Esophagus squamous epithelium (tissue), 5 donors: ENCODE measurements at places on chromosomes 5 and 9.

GRCh38 chr5:157247267-157247666 is 18.7 kb upstream of the CYFIP2 start:
- H3K36me3 ChIP-seq: no peaks in the 10 kb centered on the region
- no peak overlapping the region for H3K4me3 ChIP-seq
- no peak for DNase-seq
- H3K27me3 ChIP-seq: no peaks in the 10 kb centered on the region

DNA sequence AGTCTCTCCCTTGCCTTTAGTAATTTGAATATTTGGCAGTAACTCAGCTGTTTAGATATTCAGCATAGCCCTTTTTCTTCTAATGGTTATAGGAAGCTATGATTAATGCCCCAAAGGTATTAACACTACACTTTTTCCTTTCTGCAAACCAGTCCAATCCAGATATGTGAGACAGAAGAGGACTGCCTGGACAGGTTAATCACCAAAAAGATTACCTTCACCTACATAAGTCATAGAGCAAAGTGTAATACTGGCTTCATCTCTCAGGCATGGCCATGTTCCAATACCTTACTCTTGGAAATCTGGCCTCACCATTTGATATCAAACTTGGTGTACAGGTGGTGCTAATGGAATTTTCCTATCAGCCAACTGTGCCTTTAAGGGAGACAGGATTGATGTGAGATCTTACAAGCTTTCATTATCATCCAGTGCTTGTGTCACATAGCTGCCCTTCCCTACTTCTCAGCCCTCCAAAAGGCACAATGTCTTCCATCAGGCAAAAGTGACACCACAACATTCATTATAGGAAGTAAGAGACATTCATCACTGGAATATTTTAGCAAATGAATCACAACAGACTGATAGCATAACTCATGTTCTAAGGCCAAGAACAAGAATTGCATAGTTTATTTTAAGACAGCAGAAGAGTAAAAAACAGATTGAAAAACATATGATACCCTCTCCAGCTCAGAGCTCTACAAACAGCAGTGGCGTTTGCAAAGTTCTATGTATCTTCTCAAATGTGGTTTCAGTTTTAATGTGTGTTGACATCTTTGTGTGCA is 91.2 kb upstream of the PAM start:
- peaks cover 55% of the 10 kb centered on the region for H3K4me1 ChIP-seq
- H3K27me3 ChIP-seq: no peaks in the 10 kb centered on the region
- no peaks in the 10 kb centered on the region for H3K36me3 ChIP-seq

GRCh38 chr9:76400534-76401096 is 6.4 kb upstream of the RFK start:
- no peaks in the 10 kb centered on the region for H3K27me3 ChIP-seq
- H3K4me3 ChIP-seq: no peak overlapping the region
- no peak overlapping the region for H3K27ac ChIP-seq

DNA sequence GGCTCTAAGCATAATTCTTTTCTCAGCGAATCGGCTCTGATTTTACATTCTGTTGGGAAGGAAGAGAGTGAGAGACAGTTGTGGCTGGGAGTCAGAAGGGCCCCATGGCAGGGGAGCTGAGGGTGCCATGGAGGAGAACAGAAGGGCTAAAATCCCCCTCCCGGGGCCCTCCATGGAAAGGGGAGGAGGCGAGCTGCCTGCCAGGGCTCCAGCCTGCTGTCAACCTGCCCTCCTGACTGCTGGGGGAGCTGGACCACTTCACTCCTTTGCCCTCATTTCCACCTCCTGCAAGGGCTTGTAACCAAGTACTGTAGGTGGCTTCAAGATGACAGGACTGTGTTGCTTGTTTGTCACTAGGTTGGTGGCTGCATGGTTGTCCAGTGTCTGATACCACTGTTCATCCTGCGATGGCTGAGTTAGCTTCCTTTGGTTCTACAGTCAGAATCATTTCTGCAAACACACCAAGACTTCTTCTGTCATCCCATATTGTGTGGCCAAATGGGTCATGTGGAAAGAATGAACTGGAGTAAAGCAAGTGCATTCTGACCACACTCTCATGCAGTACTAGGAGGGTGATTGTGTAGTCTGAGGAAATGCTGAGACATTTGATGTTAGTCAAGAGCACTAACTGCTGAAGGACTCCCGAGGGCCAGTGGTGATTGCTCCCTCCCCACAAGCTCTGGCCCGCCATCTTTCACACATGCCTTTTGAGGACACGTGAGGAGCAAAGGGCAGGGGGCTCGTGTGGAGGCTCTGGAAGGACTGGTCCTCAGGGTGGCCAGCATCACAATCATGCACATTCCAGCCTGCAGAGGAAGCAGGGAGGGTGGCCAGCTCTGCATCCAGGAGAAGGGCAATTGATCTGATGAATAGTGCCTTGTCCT is 307.2 kb downstream of the GADD45G start:
- no peaks in the 10 kb centered on the region for H3K27me3 ChIP-seq
- H3K4me3 ChIP-seq: no peak overlapping the region
- no peak for DNase-seq
- no peaks in the 10 kb centered on the region for H3K36me3 ChIP-seq

GRCh38 chr5:159430361-159431012 is 100.2 kb upstream of the IL12B start:
- H3K36me3 ChIP-seq: no peaks in the 10 kb centered on the region
- no peak overlapping the region for H3K4me3 ChIP-seq
- no peaks in the 10 kb centered on the region for H3K4me1 ChIP-seq
- no peak for DNase-seq
- H3K27ac ChIP-seq: no peak overlapping the region
- no peaks in the 10 kb centered on the region for H3K27me3 ChIP-seq

DNA sequence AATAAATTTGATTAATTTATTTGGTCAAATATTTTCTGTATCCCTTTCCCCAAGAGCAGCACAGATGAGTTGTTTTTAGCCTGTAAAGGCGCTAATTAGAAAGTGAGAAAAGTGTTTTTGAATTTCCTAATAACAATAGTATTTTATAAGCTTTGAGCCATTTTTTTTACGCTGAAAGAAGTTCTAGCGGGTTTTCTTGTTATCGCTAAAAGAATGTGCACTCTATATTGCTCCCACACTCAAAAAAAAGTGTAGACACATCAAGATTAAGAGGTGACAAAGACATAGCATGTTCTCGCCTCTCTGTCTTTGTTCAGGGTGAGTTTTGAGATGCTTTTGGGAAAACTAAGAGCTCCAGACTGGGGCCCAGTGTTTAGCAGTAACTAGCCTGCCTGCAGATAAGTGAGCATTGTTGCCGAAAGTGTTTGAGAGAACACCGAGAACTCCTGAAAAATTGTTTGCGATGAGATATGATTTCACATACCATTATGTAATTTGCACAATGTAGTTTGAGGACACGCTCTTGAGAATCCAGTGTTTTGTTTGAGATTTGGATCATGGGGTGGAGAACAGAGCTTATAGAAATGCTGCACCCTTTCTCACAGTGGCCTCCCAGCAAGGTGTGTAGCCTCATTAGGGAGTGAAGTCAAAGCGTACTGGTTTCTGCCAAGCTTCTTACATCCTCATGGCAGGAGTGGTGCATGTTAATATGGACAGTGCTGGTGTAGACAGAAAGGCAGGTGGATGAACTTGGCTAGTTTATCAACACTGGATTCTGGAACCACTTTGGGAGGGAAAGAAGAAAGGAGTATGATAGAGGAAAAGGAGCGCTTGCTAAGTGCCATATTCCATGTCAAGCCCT is 1.5 kb downstream of the F2R start:
- no peaks in the 10 kb centered on the region for H3K27me3 ChIP-seq
- no peak for DNase-seq
- peak overlapping the region; percentile 48 for H3K4me3 ChIP-seq
- H3K27ac ChIP-seq: no peak overlapping the region
- H3K4me1 ChIP-seq: peaks cover 10% of the 10 kb centered on the region

GRCh38 chr5:149174847-149175234 is 33.5 kb downstream of the ABLIM3 start:
- H3K27ac ChIP-seq: peak overlapping the region; percentile 33
- no peak for DNase-seq
- H3K4me3 ChIP-seq: no peak overlapping the region
- H3K27me3 ChIP-seq: no peaks in the 10 kb centered on the region
- peaks cover 27% of the 10 kb centered on the region for H3K4me1 ChIP-seq

- H3K27ac ChIP-seq: no peak overlapping the region
- no peaks in the 10 kb centered on the region for H3K36me3 ChIP-seq
- H3K27me3 ChIP-seq: no peaks in the 10 kb centered on the region
- no peak for DNase-seq
Measured at GRCh38 chr9:100589582-100589981, 11.7 kb downstream of the CAVIN4 start.

DNA sequence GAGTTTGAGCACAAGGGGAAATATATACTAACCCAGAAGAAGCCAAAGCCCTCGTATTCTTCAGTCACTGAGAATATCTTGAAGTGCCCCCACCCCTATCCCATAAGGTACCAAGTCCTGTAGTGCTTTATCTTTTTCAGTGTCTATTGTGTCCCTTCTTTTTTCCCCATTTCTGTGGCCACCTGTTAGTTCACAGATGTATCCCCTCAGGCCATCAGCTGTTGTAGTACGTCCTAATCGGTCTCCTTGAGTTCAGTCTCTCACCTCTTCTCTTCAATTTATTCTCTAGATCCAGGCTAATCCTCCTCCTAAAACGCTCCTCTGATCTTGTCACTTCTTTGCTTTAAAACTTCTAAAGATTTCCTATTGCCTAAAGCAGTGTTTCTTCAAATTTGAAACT is 10.4 kb downstream of the RGS7BP start:
- H3K4me1 ChIP-seq: no peaks in the 10 kb centered on the region
- no peaks in the 10 kb centered on the region for H3K36me3 ChIP-seq
- no peak overlapping the region for H3K4me3 ChIP-seq
- no peaks in the 10 kb centered on the region for H3K27me3 ChIP-seq

GRCh38 chr9:129365196-129365595 is 187.1 kb upstream of the IER5L start:
- DNase-seq: no peak
- no peak overlapping the region for H3K27ac ChIP-seq
- H3K4me1 ChIP-seq: peaks cover 4% of the 10 kb centered on the region

- H3K36me3 ChIP-seq: no peaks in the 10 kb centered on the region
- H3K4me3 ChIP-seq: no peak overlapping the region
- no peaks in the 10 kb centered on the region for H3K27me3 ChIP-seq
- no peak for DNase-seq
- no peak overlapping the region for H3K27ac ChIP-seq
Measured at GRCh38 chr5:2110934-2111462, 228.3 kb upstream of the IRX4 start.

DNA sequence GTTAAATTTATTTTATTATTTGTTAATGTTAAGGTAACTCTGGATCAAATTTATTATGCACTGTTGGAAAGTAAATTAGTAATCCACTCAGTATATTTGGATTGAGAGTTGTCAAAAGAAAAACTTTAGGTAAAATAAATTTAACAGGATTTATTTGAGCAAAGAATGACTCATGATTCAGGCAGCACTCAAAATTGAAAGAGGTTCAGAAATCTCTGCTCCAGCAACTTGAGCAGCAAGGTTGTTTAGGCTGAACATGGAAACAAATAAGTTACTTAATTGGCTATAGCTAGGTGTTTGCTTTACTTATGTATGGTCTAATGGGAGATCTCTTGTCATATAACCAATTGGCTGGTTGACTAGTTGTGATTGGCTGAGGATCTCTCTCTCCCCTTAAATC is 296.2 kb upstream of the EDIL3 start:
- DNase-seq: no peak
- no peak overlapping the region for H3K4me3 ChIP-seq
- no peaks in the 10 kb centered on the region for H3K4me1 ChIP-seq
- no peaks in the 10 kb centered on the region for H3K36me3 ChIP-seq
- no peak overlapping the region for H3K27ac ChIP-seq

DNA sequence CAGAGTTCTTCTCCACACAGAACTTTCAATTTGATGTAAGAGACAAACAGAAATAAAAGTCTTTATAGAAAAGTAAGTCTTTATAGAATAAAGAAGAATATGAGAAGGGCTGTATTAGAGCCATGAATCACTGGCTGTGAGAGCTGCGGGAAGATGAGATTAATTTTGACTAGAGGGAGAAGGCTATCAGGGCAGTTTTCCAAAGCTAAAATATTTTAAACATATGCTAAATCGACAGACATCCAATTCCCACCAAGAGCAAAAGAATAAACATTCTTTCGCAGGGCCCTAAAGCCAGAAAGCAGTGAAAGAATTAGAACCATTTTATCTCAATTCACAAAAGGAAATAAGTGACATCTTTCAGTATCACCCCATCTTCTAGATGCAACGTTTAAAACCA is 208.3 kb upstream of the MAP3K1 start:
- peak overlapping the region; percentile 57 for H3K27ac ChIP-seq
- no peak for DNase-seq
- H3K4me3 ChIP-seq: no peak overlapping the region
- H3K27me3 ChIP-seq: no peaks in the 10 kb centered on the region
- no peaks in the 10 kb centered on the region for H3K36me3 ChIP-seq
- peaks cover 47% of the 10 kb centered on the region for H3K4me1 ChIP-seq

GRCh38 chr5:179793468-179794139 is at the start of gene LTC4S:
LTC4S (plus strand) TSS chr5:179793986; CDS start chr5:179794081, 95 bp downstream.
- peak within 1 kb of the TSS; percentile 68 for H3K4me3 ChIP-seq
- DNase-seq: peak; percentile 38
- peaks cover 17% of the 10 kb centered on the region for H3K36me3 ChIP-seq
- no peaks in the 10 kb centered on the region for H3K27me3 ChIP-seq

DNA sequence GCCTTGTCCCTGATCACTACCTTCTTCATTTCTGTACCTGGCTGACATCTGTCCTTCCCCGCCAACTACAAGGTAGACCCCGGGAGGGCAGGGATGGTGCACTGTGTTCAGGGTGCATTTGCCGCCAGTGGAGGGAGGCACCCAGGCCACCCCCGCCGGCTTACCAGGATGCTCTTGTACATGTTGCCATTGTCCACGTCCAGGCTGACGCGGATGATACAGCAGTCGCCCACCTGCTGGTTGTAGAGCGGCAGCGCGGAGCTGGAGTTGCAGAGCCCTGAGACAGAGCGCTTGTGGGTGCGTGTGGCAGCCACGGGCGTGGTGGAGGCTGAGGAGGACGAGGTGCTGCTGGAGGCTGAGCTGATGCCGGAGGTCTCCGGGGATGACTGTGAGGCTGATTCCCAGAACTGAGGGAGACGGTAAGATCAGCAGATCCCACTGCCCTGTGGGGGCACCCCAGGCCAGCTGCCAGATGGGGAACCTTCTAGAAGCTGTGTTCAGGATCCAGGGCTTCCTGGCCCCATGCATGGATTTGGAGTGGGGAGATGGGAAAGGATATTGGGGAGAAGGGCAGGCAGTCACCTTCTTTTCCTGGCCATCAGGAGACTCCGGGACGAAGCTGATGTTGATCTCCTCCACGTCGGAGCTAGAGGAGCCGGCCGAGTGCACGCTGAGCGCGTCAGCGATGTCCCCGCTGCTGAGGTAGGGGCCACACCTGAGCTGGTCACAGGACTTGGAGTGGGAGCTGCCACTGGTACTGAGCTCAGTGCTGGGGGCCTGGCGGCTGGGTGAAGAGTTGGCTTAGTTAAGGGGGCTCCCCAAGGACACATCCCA is 19.5 kb downstream of the RALGDS start:
- DNase-seq: no peak
- H3K4me1 ChIP-seq: peaks cover 13% of the 10 kb centered on the region
- H3K36me3 ChIP-seq: peaks cover 64% of the 10 kb centered on the region
- no peak overlapping the region for H3K27ac ChIP-seq
- H3K4me3 ChIP-seq: no peak overlapping the region

DNA sequence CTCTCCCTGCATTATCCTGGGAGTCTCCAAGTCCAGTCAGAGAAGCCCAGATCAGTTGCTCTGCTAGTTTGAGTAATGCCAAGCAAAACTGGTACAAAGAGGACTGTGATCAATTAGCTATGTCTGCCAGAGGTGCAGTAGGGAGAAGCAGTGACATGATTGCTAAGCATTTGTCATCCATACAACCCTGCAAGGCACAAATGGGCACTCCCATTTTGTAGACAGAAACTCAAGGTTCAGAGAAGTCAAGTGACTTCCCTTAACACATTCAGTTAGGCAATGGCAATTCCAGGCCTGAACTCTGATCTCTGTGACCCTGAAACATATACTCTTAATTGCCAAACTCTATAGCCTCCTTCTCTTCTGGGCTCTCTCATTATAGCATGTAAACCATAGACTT is 34.0 kb downstream of the NDST1 start:
- H3K4me3 ChIP-seq: no peak overlapping the region
- DNase-seq: no peak
- peaks cover 23% of the 10 kb centered on the region for H3K36me3 ChIP-seq
